Glutamatergic neuron (in vitro differentiated cells): ENCODE measurements at places on chromosomes 12 and 14.

DNA sequence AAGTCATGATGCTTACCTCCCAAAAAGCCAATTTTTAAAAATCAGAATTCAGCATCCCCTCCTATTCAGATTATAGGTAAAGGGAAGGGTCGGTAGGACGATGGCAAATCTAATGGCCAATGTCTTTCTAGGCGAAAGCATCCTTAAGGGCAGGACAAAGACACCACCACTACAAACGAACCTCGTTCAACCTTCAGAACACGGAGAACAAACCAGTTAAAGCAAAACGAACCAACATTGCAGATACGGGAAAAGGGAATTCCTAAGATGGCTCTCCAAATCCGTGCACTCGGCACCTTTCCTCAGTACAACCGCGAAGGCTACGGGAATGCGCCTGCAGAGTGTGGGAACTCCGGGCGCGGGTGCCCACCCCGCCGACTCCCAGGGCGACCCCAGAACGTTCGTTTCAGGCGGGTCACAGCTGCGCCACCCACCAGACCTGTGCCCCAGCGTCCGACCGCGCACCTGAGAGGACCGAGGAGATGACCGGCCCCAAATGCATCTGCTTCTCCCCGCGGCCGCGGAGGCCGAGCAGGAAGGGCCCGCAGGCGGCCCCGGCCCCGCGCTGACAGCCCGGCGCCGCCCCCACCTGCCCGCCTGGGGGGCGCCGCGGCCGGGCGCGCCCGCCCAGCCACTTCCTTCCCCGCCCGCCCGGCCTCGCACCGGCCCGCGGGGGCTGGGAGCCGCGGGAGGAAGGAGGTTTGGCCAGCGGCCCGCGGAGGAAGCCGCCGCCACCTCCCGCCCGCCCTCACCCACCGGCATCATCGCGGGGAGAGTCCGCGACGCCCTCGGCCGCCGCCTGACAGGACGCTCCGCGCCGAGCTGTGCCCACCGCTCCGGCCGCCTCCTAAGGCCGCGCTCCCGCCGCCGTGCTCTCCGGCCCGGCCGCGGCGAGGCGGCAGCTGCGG is 578 bp downstream of the PPP1R13B start:
- DNase-seq, result peak; percentile 34

DNA sequence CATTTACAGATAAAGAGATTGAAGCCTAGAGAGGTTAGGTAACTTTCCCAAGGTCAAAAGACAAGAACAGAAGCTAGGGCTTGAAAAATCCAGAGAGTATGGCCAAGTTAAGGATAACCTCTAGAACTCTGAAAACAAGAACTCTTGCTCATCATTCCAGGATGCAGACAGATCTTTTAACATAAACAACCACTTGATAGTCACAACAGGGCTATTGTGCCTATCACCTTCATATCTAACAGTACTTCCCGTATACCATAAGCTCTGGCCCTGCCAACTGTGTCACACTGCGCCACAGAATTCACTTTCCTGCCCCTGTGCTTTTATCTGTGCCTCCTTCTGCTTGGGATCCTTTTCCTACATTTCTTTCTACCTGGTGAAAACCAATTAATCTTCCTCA is 18.2 kb downstream of the ERP29 start:
- no peak for DNase-seq

- no peak for DNase-seq
Observed at GRCh38 chr12:119692410-119692809, 24.5 kb downstream of the PRKAB1 start.

DNA sequence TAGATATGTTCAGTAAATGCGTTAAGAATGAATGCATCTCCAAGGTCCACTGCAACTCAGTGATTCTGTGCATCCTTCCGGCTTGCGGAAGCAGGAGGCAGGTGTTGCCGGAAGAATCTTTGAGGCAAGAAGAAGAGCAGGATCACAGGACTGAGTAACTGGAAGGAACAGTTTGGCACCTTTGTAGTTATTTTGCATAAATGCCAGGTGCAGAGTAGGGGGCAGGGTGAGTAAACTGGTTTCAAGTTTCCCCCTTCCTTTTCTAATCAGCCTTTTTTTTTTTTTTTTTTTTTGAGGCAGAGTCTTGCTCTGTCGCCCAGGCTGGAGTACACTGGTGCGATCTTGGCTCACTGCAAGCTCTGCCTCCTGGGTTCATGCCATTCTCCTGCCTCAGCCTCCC is 22.3 kb downstream of the DYRK4 start:
- no peak for DNase-seq

GRCh38 chr14:61098721-61099120 is 117.7 kb downstream of the SLC38A6 start:
- no peak for DNase-seq

GRCh38 chr12:47110011-47110541 is 30.3 kb upstream of the AMIGO2 start:
- no peak for DNase-seq

DNA sequence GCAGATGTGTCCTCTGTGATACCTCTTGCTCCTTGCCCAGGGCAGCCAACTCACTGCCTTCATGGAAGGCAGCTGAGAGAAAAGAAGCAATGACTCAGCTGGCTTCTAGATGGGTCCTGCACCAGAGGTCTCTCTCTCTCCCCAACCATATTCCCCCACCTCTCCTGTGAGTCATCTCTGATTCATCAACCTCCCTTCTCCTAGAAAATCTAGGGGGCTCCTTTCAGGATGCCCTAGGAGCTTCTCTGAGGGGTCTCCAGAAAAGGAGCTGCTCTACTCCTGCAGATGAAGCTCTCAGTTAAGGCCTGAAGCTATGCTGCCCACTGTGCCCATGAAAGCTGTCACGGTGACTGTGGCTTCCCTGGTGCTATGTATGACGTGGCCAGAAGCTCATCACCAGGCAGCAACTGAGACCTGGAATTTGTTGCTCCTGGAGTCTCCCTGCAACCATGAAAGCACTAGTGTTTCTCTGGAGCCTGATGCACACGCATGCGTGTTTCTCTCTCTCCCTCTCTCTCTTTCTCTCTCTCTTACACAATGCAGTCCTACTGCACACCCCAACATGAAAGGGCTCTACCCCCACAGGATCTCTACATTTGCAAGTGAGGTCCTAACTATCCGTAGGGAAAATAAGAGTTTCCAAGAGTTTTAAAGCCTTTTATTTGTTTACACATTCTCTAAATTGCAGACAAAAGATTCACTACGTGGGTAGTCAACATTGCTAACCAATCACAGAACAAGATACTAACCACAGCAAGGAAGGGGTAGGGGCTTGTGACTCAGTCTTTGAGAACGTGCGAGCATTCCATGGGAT is 285.3 kb downstream of the DPF3 start:
- no peak for DNase-seq

DNA sequence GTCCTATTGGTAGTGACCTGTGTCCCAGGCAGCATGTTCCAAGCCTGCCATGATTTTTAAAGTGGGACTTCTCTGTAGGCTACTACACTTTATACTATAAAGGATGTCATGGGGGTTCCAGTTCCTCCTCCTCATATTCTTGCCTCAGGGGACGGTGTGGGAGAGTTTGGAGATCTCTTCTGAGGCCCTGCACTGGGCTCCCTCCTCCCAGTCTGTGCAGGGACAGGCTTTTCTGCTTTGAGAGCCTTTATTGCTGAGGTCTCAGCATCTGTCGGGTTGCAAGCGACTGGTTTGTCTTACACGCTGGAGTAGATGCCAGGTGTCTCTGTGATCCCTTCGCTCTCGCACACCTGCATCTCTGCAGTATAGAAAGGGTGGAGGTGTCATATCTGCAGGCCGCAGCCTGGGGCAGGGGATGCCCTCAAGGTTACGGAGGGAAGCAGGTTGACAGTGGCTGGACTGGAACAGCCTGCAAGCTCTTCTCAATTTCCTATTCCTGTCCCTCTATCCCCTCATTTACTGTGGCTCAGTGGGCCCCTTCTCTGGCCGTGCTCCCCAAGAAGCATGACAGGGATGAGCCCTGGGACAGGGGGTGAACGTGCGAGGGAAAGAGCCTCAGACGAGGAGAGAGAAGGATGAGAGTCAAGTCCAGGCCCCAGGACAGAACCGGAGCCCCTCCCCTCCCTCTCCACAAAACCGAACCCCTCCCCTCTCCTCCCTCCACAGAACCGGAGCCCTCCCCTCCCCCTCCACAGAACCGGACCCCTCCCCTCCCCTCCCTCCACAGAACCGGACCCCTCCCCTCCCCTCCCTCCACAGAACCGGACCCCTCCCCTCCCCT is 51.3 kb downstream of the SLC6A12 start:
- peak; percentile 63 for DNase-seq

GRCh38 chr14:65296402-65296801 is 116.1 kb upstream of the FUT8 start:
- no peak for DNase-seq

DNA sequence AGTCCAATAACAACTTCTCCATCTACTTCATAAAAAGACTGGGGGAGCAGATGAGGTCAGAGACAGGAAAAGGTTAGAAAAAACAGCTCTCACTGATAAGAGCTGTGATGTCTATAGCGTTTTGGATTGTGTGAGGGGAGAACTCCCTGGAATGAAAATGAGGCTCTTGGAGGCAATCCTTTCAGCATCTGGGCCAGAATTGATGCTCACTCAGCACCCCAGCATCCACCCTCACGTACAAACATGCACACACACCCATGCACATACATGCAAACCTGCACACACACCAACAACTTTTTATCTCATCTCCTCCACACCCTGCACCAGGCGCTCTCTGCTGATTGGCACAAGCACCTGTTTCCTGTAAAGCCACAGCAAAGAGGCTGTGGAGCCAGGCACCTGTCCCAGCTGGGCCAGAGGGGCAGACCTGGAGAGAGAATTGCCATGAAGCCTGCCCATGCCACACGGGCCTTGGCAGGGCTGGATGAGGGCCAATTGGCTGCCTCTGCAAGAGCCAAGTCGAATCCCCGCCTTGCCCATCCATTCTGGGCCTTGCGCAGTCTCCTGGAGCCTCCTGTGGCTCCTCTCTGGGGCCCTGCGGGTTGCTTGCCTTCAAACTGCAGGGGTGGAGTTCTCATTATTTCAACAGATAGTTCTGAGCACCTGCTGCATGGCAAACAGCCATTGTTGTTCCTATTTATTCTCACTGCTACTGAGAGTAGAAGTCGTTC is 53.1 kb downstream of the SYNE3 start:
- DNase-seq, result no peak

- DNase-seq, result no peak
Observed at GRCh38 chr14:100802766-100803165, 23.2 kb upstream of the MEG3 start.

- no peak for DNase-seq
Observed at GRCh38 chr12:87690236-87690810, 338.9 kb downstream of the C12orf50 start.

GRCh38 chr12:29622251-29622650 is 124.8 kb upstream of the OVCH1 start:
- no peak for DNase-seq

DNA sequence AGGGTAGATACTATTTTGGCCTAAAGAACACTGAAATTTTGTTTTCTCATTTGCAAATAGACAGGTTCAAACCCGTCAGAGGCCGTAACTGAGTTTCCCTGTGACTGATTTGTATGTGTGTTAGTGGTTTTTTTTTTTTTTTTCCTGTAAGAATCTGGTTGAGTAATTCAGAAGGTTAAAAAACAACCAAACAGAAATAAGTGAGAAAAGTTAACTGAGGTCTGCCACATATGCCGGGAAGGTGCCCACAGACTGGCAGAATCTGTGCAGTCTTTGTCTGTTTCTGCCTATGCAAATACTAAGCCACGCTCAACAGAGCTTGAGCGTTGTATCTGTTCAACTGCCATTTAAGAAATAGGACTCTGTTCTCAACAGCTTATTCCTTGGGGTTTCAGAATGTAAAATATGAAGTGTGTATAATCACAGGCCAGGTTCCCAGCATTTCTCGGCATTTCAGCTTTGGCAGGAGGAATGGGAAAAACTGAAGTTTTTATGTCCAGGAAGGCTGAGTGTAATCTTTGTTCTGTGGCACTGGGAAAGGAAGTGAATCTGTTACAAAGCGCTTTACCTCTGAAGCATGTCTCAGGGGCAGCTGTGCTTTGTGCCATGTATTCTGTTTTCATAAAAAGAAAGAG is 181.9 kb downstream of the PRKCH start:
- DNase-seq, result no peak

DNA sequence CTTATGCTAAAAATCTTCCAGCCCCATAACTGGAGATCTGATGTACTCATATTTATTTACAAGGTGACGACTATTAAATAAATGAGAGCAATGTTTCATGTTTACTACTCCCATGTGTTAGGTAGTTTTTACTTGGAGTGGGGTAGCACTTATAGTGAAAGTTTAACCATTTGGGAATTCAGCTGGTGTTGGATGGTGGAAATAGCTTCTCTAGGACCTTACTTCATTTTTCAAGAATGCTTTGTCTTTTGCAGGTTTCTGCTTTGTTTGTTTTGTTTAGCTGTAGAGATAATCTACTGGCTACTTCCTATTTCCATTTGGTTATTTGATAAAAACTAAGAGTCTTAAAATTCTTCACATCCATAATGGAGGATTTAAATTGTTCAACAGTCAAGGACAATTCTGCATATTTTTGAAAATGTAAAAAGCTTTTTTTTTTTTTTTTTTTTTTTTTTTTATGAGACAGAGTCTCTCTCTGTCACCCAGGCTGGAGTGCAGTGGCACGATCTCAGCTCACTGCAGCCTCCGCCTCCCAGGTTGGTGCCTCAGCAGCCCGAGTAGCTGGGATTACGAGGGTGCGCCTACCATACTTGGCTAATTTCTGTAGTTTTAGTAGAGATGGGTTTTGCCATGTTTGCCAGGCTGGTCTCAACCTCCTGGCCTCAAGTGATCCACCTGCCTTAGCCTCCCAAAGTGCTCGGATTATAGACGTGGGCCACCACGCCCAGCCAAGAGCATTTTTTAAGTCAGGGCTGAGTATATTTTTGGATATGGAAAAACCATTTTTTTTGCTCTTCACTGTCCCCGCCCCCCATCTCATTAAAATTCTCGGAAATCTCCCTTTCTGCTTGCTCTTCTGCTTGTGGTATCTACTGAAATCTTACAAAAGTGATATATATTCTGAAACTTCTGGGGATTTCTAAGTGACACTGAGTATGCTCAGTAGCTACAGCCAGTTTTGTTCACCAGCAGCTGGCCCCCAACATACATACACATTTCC is 1.4 kb upstream of the ABCD2 start:
- no peak for DNase-seq

DNA sequence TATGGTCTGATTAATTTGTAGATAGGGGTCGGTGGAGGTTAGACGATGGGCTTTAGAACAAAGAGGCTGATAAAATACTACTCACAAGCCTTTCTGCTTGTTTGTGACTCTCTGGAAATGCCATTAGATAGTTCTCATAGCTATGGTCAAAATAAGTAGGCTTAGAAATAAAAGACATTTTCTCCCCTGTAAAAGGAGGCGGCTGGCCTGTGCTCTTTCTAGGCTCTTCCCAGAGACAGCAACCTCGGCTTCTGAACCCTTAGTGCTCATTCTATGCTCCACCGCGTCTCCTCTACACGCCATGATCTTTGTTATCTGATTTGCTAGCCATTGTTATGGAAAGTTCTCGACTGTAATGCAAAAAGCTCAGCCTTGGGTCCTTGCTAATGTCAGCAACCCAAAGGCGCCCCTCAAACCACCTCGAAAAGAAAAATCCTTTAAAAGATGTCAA is 64.5 kb downstream of the CRADD start:
- peak; percentile 17 for DNase-seq

DNA sequence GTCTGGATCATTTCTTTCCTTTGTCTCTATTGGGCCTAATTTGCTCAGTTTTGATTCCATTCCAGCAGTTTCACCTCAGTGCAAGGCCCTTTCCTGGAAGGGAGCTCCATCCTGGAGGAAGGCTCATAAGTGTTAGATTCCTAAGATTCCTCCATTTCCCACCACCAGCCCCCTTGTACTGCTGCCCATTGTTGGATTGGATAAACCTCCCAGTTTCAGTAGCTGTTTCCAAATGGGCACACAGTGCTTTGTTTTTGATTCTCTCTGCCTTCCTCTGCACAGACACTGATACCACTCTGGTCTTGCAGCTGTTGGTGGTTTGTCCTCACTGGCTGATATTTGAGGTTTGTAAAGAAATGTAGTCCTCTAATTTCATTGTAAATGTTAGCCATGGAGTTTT is 158.9 kb downstream of the SLC15A5 start:
- DNase-seq, result no peak
